ENCODE measurements at places on chromosomes 3 and 15.
A peak's percentile ranks its signal among the peaks of the same experiment; 100 is the strongest.

- DNase-seq = peak; percentile 18
These were observed 67.1 kb downstream of the OXSM start for GRCh38 chr3:25856902-25857518.

GRCh38 chr3:106337116-106337515 is 468.3 kb upstream of the CBLB start:
- no peak for DNase-seq

GRCh38 chr15:50908209-50909009 is at the start of gene AP4E1:
Gene AP4E1, plus strand, starts transcription at chr15:50908683. Its CDS starts 96 bp downstream, at chr15:50908779.
- peak; percentile 90 for DNase-seq

DNA sequence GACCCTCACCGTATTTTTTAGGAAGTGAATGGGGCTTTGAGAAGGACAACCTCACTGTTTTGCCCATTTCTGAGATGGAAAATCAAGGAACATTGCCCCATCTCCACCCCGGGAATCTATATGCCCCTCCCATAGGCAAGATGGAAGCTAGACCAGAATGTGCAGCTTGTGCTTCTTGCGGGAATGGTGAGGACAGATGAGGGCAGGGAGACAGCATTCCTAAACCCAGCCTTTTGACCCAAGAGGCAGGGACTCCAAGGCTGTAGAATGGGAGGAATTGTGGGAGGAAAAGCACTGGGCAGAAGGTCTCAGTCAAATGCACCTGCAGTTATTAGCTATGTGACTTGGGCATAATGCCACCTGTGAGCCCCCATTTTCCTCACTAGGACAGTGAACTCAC is 66.9 kb downstream of the SMAD3 start:
- DNase-seq = no peak

- no peak for DNase-seq
These were observed 29.3 kb downstream of the LIMD1 start for GRCh38 chr3:45623846-45624245.

- DNase-seq = no peak
These were observed 46.8 kb upstream of the OTOL1 start for GRCh38 chr3:161449785-161450184.

DNA sequence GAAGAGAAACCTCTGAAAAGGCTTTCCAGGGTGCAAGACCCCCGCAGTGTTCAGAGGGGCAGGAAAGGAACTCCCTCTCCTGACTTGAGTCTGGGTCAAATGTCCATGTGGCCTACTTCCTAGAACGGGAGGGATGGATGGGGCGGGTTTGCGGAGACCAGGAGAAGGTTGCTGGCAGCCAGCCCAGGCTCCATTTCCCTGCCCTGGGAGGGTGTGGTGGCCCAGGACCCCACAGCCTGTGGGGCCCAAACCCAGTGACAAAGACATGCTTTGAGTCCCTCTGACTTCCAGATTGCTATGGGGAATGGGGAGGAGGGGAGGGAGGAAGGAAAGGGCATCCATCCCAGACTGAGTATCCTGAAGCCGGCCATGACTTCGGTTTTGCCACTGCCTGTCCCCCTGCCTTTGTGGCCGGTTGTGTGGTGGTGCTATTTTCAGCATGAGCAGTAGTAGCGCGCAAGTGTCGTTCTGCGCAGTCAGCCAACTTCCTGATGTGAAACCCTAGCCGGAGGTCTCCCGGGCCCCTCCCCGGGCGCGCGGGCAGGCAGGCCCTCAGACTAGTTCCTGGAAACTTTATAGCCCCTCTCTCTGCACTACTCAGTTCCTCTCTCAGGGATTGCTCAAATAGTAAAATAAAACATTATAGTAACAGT is 24.4 kb downstream of the MAGEF1 start:
- DNase-seq = peak; percentile 75

- peak; percentile 73 for DNase-seq
These were observed 459.4 kb downstream of the GBE1 start for GRCh38 chr3:81302045-81302444.

GRCh38 chr15:56963126-56963525 is 44.7 kb downstream of the TCF12 start:
- no peak for DNase-seq

GRCh38 chr3:18114894-18115293 is 310.2 kb downstream of the SATB1 start:
- no peak for DNase-seq

GRCh38 chr3:119145500-119146167 is at the start of gene TEX55:
Gene TEX55, plus strand, starts transcription at chr3:119146165. Its CDS starts 25 bp downstream, at chr3:119146190.
- peak; percentile 20 for DNase-seq

DNA sequence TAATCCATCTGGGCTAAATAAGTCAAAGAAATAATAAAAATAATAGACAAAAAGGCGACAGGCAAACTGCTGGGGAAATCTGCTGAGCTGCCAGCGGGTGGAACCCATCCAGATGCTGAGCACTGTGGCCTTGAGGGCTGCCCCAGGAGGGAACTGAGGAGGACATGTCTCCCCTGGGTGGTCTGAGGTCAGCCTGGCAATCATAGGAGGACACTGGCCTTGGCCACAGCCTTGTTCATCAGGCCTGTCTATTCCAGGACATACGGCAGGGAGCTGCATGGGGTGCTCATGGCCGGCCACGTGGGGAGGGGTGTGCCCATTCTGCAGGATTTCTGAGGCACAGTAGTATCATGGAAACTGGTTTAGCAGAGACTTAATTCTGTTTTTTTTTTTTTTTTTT is 21.5 kb upstream of the SNRPA1 start:
- no peak for DNase-seq

- DNase-seq = no peak
These were observed 33.6 kb upstream of the PLSCR2 start for GRCh38 chr3:146502887-146503460.

DNA sequence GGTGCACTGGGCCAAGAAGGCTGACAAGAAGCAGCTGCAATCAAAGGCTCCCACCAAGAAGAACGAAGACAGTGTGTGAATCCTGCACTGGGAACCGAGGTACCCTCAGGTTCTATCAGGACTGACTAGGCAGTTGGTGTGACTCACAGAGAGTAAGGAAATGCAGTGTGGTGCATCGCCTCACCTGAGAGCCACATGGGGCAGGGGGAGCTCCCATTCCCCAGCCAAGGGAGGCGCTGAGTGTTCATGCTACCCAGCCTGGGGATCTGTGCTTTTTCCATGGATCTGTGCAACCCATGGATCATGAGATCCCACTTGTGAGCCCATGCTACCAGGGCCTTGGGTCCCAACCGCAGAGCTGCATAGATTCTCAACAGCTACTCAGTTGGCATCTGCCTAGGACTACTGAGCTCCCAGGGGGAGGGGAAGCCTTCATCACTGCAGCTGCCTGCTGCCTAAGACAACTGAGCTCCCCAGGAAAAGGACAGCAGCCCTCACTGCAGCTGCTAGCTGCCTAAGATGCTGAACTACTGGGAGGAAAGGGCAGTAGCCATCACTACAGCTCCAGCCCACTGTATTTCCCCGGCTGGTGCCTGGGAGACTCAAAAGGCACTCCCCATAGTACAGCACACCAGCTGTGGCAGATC is 6.9 kb upstream of the PLSCR2 start:
- DNase-seq = no peak

DNA sequence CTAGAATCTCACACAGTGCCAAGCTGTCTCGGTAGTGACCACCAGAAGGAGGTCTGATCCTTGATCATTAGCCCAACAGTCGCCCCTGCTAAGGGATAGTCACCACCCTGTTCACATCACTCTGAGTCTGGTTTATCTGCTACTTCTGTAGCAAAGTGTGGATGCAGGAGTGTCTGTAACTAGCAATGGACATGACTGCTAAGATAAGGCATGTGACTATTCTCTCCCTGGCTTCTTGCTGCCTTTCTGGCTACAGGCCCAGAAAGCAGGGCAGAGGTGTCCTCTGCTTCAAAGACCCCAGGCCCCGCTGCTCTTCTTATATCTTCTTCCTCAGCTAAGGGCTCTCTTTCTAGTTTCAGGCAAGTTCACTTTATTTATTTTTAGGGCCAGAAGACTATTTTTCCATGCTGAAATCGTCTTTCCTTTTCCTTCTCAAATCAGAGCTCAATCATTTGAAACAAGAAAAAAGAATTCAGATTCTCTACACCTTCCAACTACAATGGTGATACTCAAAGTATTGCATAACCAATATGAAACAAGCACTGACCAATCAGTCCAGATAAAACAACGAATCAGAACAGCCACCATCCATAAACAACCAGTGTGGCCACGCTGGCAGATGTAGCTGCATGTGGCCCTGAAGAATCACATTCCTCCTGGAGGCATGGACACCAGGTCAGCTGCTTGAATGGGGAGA is 8.0 kb upstream of the KNG1 start:
- no peak for DNase-seq

GRCh38 chr3:30688776-30689641 is 82.6 kb downstream of the TGFBR2 start:
- DNase-seq = peak; percentile 66

DNA sequence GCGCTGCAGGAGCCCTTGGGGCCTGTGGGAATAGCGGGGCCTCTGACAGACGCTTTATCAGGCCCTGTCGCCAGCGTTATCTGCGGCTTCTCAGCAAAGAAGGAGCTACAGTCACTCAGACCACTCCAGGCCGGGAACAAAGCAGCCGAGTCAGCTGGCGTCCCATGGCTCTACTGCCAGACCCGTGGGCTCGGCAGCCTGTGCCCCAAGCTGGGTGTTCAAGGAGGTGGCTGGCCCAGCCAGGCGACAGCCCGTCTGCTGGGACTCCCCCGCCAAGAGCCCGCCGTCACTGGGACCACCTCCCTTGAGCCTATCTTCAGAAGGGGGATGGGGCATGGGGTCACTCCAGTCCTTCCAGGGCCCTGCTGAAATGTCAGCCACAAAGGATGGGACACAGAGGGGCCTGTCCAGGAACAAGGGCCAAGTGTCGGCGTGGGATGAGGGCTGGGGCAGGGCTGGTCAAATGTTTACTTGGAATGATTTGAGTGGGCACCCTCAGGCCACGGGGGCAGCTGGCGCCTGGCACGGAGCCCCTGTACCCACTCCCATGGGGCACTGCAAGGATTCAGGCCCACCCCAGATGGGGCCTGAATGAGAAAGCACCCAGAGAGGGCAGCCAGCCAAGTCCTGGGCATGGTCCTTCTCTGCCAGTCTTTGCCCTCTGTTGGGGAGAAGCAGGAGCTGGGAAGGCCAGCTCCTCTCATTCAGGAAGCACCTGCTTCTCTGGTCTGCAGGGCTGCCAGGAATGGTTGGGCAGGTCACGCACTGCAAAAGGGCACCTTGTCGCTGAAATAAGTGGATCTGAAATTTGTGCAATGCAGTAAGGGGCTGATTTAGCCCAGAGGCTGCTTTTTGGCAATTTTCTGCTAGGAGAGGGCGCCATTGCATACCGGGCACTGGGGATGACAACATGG is 148.3 kb downstream of the SMAD6 start:
- no peak for DNase-seq

DNA sequence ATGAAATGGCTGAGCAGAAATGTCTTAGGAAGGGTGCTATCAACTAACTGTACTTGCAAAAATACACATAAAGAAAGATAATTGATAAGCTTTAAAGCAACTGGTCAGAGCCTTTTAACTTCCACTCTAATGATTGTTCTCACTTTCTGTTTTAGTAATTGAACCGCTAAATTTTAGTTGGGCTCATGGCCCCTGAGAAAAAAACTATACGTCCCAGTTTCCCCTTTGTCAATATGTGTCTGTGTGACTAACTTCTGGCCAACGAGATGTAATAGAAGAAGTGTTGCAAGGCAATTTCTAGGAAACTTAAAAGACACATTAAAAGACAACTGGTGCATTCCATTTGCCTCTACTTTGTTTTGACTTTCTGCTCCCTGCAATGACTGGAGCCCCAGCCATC is 223.9 kb downstream of the NR1D2 start:
- no peak for DNase-seq

- DNase-seq = no peak
These were observed 9.8 kb upstream of the ETV5 start for GRCh38 chr3:186118692-186119091.

DNA sequence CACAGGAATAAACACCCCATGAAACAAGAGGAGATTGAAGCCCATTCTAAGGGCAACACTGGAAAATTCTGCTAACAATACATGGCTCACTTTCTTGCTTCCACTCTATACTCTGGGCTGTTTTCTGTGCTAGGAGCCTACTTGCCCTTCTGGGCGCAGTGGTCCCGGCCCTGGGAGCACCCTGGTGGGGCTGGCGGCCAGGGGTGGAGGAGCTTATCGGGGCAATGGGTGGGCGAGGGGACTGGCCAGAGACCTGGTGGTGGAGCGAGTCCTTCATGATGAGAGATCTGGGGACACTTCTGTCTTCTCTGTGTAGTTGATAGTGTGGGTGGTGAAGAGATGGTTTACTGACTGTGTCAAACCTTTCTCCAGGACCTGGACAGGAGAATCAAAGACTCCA is 1128.5 kb downstream of the TBL1XR1 start:
- DNase-seq = no peak

DNA sequence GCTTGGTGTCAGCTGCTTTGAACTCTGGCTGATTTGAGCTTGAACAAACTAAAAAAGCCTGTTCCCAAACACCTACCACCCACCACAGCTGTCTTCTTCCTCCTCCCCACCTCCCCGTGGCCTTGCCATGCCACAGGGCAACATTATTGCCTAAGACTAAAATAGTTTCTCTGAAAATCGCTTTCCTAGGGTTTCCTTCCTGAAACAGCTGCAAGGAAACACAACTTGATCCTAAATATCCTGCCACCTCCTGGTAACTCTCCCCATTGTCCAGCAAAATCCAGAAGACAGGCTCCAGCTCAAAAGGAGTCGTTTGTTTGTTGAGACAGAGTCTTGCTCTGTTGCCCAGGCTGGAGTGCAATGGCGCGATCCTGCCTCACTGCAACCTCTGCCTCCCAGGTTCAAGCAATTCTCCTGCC is 193.9 kb upstream of the TPM1 start:
- DNase-seq = no peak

GRCh38 chr15:80028937-80029336 is 30.5 kb upstream of the ZFAND6 start:
- no peak for DNase-seq
